ENCODE measurements at places on chromosomes 12 and 14.

DNA sequence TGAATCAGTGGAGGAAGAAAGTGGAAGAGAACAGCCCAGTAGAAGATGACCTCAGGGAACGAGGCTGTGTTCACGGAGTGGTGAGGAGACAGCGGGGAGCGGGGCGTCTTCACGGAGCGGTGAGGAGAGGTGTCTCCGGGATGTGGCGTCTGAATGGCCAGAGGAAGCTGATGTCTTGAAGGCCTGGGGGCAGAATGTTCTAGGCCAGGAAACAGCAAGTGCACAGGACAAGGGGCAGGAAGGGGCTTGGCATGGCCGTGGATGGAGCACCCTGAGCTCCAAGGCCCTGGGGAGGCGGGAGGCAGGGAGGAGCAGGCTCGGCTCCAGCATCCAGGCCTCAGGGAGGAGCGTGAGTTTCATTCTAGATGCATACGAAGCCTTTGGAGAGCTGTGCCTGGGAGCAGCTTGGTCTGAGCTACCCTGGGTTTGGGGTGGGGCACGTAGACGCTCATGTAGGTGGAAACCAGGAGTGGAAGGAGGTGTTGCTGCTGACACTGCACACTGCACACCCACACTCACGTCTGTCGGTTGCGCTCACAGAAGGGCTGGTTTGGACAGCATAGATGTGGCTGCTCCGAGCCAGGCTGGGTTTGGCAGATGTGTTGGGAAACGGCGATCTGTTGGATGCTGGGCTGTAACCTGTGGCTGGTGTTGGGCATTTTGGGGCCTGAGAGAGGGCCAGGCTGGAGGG lies 131.6 kb downstream of the ADGRD1 start:
- DNase-seq = no peak

- DNase-seq = no peak
These were observed 10.5 kb downstream of the SERPINA6 start for GRCh38 chr14:94312481-94313246.

DNA sequence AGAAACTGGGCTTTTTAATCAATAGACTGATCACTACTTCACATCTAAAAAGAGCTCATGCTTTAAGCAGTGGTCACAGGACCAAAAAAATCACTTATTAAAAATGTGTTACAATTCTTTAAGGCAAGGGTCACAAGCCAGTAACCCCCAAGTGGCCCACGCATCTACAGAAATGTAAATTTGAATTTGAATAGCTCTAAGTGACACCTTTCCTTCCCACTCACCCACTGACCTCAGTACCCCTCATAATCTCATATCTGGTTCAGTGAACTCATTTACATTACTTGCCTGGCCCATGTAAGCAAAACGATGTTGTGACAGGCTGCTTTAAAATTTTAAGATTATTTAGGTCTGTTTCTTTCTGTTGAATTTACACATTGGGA lies 27.4 kb downstream of the NELL2 start:
- DNase-seq = no peak

GRCh38 chr14:50213795-50214194 lies 17.6 kb downstream of the SOS2 start:
- DNase-seq = no peak

GRCh38 chr12:123083661-123084571 lies 67.0 kb downstream of the PITPNM2 start:
- DNase-seq = no peak

- DNase-seq = no peak
These were observed 236.5 kb upstream of the GRIP1 start for GRCh38 chr12:66915306-66915904.

GRCh38 chr14:28751467-28752058 lies 15.0 kb upstream of the FOXG1 start:
- no peak for DNase-seq

GRCh38 chr12:50639721-50640120 lies 124.2 kb upstream of the ATF1 start:
- no peak for DNase-seq

GRCh38 chr14:81437244-81437643 lies 37.1 kb upstream of the STON2 start:
- DNase-seq = no peak

DNA sequence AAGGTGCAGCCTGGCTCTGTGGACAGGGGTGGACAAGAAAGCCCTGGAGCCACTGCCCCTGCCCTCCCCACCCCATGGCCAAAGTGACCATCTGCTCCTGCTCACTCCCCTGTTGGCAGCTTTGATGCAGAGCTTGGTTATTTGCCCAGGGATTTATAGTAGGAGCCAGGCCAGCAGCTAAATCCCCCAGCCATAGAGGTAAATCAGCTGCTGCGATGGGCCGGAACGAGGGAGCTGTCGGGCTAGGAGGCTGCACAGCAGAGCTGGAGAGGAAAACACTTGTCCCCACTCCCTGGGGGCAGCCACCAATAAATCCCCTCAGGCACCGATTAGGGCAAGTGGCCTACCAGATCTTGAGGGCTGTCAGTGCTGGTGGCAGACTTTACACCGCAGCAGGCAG lies 26.0 kb downstream of the SMUG1 start:
- no peak for DNase-seq

- no peak for DNase-seq
These were observed 117.3 kb upstream of the PZP start for GRCh38 chr12:9325471-9325870.

GRCh38 chr12:42588524-42589464 lies 752 bp downstream of the PRICKLE1 start:
- no peak for DNase-seq
